ENCODE measurements at places on chromosomes 2 and 18.

GRCh38 chr18:35603528-35603927 is 22.0 kb downstream of the GALNT1 start:
- DNase-seq = no peak

- DNase-seq = no peak
These were observed 33.2 kb downstream of the ZNF892 start for GRCh38 chr2:95240556-95240955.

DNA sequence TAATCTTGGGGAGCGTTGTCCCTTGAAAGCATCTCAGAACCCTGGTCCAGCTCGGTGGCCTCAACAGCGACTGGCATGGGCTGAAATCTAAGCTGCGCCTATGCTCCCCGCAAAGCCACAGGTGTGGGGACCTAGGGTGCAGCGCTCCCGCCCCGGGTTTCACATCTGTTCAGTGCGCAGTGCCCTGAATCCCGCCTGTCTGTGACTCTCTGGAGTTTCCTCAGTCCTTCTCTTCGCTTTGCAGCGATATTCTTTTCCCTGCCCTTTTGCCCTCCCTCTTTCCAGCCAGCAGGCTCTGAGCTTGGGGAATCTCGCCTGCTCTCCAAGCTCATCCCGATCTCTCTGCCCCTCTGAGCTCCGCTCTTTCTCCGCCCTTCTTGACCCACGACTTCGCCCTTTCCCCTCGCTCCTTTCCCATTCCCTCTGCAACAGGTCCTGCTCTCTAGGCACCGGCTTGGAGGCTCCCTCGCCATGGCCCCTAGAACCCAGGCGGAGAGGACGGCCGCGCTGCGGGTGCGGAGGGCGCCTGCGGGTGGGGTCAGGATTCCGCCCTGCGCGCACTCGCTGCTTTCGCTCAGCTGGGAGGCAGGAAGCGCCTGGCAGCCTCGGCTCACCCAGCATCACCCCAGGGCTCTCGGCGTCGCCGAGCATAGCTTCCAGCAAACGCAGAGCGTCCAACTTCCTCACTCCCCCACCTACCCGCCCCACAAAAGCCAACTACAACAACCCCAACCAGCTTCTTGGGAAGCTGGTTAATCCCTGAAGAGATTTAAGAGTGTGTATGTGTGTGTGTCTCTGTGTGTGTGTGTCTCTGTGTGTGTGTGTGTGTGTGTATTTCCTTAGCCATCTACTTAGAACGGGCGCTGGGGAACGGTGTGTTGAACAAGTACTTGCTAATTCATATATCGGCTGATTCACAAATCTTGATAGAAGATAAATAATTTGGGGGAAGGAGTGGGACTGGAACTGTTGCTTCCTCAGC is 1.1 kb downstream of the GRP start:
- DNase-seq = no peak

GRCh38 chr18:35835833-35836232 is 136.6 kb upstream of the RMP24 start:
- no peak for DNase-seq

DNA sequence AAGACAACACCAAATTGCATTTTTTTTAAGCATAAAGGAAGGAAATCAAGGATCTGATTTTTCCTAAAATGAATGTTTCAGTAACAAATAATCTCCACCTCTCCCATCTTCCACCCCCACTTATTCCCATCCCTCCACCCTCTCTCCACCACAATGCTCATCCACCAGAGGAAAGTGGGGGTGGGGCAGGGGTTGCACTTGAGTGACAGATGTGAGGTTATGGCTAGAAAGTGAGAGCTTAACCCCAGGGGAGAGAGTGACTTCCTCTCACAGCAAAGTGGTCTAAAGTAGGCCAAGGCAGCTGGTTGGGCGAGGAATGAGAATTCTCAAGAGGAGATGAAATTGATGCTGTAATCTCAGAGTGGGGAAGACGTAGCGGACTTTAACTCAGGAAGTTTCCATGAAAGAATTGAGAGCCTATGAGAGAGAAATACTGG is 104.7 kb downstream of the HNRNPLL start:
- no peak for DNase-seq

DNA sequence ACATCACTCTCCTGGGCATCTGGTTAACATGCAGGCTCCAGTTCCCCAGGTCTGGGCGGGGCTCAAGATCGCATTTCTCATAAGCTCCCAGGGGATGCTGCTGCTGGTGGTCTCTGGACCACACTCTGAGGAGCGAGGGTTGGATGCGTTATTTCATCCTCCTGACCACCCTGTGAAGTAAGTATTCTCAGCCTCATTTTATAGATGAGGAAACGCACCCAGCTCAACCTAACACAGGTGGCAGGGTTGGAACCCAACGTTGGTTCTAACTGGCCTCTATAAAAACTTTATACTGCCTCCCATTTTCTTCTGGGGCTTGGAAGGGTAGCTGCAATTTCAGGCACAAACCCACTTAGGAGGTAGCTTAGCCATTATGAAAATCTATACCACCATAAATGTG is 120.5 kb downstream of the FAM210A start:
- no peak for DNase-seq

- no peak for DNase-seq
These were observed 20.2 kb upstream of the DLX1 start for GRCh38 chr2:172065111-172065510.

- DNase-seq = no peak
These were observed 40.7 kb upstream of the COBLL1 start for GRCh38 chr2:164882276-164882675.

DNA sequence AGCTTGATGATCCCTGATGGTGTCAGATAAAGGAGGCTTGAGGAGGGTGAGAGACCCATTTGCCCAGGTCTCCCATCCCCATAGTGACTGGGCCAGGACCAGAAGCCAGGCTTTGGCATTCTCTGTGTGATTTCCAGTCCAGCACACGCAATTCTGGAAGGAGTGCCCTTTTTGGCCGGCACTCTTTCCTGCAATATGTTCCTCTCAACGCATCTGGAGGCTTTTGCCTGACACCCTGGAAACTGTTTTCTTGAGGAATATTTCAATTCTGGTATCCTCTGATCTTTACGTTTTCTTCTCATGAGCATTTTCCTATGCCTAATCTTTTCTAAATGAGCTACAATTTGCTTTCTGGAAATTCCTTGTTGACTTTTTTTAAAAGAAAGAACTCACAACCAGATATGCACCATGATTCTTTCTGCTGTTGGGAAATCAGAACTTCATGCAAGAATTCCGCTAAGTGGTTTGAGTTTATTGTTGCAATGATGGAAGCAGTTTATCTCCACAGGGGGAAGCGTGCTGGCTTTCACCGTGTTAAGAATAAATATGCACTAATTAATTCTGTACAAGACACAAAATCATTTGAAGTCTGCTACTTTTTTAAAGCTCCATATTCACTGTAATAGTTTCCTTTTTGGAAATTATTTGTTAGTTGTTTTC is 143.7 kb downstream of the NAPG start:
- DNase-seq = no peak

- DNase-seq = no peak
These were observed 31.0 kb downstream of the IL37 start for GRCh38 chr2:112941753-112942653.

DNA sequence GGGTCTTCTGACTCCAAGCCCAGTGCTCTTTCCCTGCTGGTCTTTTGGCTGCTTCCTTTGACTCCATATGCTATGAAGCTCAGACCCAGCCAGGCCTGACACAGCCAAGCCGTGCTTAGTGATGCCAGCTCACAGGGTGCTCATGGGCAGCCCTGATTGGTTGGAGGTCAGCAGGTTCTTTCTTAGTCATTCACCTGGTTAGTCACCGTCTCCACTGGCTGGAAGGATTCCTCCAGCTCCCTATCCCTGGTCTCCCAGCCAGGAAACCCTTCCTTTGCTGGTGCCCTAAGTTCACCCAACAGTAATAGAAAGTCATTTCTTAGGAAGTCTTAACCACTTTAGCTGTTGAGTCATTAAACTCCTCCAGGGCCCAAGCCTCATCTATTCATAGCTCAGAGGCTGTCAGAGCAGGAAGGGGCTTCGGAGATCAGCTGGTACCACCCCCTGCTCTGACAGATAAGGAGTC is 3.9 kb downstream of the KCNK3 start:
- DNase-seq = no peak

DNA sequence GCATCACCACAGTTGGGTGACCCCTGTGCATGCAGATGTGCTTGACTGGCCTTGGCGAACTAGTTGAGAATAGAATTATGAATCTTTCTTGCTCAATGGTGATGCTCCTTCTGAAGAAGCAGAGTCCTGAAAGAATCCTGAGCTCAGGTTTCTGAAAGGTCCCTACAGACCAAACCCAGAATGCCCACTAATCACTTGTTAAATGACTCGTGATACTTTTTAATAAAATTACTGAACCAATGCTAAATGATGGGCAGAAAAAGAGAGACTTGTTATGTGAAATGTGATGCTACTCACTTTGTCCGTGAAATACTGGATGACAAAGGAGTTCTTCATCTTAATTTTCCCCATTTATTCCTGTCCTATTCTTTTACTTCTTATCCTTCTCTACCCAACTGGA is 263.5 kb upstream of the LRRTM1 start:
- DNase-seq = no peak

GRCh38 chr2:132383956-132384355 is 32.6 kb upstream of the GPR39 start:
- no peak for DNase-seq

DNA sequence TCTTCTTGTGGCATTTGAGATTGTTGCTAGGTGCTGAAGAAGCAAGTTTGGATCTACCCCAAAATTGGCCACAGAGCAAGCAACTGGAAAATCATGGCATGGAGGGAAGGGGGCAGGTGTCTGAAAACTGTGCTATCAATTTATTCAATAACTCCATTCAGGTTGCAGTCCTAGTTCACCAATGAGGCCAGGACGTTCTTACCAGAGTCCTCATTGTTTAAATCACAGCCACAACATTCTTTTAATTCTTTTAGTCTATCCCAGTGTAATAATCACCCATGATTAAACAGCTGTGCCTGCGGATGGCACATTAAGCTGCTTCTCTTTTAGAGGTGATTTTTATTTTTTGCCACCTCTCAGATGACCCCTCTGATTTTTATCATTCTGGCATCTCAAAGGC is 103.5 kb downstream of the ANKRD44 start:
- no peak for DNase-seq

DNA sequence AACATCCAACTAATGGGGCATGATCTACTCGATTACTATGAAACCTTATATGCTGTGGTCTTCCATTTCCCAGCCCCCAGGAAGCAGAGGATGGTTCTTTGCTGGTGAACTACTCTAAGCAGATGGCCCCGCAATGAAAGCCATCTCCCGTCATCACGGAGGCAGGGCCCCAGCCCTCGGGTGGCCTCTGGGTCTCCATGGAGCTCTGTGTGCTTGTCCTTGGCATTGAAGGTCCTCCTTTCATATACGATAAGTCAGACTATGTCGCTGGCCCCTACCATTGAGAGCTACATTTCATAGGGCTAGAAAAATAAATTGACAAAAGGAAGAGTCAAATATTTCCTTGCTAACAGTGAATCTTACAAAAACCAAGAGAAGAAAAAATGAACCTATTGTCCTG is 416.8 kb downstream of the CMPK2 start:
- no peak for DNase-seq

GRCh38 chr2:126645211-126645618 is 10.7 kb upstream of the GYPC start:
- DNase-seq = no peak

DNA sequence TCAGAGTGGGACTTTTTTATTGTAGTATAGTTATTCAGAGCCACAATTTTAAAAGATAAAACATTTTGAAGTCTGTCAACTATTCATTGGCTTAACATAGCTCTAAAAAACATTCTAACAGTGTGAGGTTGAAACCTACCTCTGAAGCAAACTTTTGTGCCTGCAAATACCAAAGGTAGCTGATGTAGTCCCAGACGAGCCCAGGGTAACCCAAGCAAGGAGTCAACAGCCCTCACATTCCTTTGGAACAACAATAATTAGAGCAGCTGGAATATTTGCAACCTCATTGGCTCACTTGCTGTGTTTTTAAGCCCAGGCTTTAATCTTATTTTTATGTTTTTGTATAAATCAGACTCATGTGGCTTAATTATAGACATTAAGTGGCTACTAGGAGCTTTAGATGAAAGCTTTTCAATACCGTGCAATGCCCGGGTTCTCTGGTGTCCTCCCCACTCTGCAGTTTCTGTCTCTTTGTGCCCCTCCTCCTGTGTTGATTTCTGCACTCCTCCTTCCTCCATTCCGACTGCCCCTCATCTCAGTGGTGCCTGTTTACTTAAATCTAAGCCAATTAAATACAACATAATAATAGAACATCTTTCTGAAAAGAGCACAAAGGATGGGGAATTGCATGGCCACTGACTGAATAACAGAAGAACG is 157.9 kb upstream of the UNC80 start:
- DNase-seq = no peak

DNA sequence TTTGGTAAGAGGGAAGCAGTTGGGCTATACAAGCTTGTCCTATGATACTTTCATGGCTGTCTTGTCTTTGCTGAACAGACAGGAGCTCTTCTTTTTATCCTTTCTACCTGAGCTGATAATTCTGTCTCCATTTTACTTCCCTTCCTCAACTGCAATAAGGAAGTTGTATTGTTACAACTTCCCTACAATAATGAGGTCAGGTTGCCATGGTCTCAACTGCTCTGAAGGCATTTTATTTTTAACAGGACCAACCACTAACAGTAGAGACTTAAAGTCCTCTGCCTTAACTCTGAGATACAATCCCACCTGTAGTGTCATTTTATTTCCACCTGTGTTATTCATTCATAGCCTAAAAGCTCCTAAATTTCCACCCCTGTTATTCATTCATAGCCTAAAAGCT is 118.6 kb upstream of the PGAP1 start:
- DNase-seq = no peak

DNA sequence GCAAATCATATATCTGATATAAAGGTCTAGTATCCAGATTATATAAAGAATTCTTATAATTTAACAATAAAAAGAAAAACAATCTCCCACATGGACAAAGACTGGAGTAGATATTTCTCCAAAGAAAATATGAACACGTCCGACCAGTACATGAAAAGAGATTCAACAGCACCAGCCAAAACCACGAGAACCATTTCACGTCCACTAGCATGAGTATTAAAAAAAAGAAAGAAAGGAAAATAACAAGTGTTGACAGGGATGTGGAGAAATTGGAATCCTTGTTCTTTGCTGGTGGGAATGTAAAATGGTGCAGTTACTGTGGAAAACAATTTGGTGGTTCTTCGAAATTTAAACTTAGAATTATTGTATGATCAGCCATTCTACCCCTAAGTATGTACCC is 432.7 kb upstream of the TRIB2 start:
- no peak for DNase-seq

DNA sequence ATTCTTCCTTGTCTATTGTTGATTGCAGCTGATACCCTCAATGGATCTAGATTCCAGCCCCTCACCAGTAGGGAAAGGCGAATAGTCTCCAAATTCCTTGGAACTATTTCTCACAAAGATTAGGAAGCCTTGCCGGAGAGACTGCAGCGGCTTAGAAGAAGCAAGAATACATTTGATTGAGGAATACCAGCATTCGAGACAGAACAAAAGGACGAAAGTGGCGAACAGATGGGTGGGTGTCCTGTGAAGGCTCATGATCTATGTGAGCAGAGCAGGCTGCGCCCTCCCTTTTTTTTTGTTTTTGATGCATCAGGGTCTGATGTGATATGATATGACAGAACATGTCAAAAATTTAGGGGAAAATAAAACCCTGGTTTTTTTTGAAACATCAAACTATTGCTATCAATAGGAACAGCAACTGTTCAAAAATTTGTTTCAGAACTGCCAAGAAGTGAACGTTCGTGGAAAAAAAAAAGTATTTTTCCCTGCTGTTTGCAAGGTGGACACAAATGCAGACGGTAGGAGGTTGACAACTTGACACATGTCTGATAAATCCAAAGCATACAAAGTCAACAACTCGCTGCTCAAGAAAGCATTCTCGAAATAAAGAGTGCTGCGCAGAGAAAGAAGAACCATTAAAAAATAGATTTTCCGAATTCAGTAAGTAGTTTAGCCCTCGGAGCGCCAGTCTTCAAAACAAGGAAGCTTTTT is 49.1 kb downstream of the PTGR3 start:
- no peak for DNase-seq

Data from esophagus squamous epithelium (tissue), 5 donors.